ENCODE measurements at places on chromosomes 3 and 15.

DNA sequence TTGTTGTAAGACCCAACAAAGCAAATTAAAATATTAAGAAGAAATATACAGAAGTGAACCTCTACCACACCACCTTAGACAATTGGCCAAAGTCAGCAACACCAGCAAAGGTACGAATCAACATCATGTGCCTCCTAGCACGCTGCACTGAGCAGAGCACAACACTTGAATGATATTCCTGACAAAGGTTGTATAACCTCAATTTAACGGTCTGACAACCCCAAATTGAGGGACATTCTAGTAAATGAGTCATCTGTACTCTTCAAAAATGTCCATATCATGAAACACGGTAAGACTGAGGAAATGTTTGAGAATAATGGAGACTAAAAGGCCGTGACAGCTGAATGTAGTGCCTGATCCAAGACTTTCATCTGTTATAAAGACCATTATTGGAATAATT, 41.3 kb upstream of the TNFSF10 start:
- DNase-seq: no peak

DNA sequence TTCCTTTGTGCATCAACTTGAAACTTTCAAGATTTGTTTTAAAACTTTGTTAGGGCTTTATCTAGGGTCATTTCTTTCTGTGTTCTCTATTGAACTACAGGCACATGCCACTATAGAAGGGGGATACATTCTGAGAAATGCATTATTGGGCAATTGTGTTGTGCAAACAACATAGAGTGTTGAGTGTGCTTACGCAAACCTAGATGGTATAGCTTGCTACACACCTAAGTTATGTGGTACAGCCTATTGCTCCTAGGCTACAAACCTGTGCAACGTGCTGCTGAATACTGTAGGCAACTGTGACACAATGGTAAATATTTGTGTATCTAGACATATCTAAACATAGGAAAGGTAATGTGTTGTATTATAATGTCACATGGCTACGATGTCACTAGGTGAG, 33.0 kb upstream of the KLF13 start:
- no peak for DNase-seq

GRCh38 chr3:138942861-138943623, 3.9 kb downstream of the FOXL2 start:
- DNase-seq: no peak

DNA sequence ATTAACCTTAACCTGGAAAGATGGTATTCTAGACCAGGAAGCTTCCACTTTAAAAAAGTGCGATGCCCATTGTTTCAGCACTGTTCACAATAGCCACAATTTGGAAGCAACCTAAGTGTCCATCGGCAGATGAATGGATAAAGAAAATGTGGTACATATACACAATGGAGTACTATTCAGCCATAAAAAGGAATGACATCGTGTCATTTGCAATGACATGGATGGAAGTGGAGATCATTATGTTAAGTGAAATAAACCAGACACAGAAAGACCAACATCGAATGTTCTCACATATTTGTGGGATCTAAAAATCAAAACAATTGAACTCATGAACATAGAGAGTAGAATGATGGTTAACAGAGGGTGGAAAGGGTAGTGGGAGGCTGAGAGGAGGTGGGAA, 94.2 kb downstream of the NR2F2 start:
- no peak for DNase-seq

GRCh38 chr3:4979428-4980228, at the start of gene BHLHE40:
Gene BHLHE40 (plus strand): TSS chr3:4979437. CDS start chr3:4979719, 282 bp downstream.
- DNase-seq: no peak

All from NT2/D1 (cell line).